Activated CD4-positive, CD25-positive, alpha-beta regulatory T cell treated with anti-CD3 and anti-CD28 coated beads, Interleukin-2, amount 50 U/mL, for 24 hours (primary cell): ENCODE measurements at places on chromosomes 13 and 19.

- no peak for ATAC-seq
Observed at GRCh38 chr19:36573895-36574720, 1.0 kb upstream of the ZNF529 start.

DNA sequence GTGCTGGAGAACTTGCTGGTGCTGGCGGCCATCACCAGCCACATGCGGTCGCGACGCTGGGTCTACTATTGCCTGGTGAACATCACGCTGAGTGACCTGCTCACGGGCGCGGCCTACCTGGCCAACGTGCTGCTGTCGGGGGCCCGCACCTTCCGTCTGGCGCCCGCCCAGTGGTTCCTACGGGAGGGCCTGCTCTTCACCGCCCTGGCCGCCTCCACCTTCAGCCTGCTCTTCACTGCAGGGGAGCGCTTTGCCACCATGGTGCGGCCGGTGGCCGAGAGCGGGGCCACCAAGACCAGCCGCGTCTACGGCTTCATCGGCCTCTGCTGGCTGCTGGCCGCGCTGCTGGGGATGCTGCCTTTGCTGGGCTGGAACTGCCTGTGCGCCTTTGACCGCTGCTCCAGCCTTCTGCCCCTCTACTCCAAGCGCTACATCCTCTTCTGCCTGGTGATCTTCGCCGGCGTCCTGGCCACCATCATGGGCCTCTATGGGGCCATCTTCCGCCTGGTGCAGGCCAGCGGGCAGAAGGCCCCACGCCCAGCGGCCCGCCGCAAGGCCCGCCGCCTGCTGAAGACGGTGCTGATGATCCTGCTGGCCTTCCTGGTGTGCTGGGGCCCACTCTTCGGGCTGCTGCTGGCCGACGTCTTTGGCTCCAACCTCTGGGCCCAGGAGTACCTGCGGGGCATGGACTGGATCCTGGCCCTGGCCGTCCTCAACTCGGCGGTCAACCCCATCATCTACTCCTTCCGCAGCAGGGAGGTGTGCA lies 587 bp downstream of the S1PR4 start:
- ATAC-seq: peak; percentile 9

DNA sequence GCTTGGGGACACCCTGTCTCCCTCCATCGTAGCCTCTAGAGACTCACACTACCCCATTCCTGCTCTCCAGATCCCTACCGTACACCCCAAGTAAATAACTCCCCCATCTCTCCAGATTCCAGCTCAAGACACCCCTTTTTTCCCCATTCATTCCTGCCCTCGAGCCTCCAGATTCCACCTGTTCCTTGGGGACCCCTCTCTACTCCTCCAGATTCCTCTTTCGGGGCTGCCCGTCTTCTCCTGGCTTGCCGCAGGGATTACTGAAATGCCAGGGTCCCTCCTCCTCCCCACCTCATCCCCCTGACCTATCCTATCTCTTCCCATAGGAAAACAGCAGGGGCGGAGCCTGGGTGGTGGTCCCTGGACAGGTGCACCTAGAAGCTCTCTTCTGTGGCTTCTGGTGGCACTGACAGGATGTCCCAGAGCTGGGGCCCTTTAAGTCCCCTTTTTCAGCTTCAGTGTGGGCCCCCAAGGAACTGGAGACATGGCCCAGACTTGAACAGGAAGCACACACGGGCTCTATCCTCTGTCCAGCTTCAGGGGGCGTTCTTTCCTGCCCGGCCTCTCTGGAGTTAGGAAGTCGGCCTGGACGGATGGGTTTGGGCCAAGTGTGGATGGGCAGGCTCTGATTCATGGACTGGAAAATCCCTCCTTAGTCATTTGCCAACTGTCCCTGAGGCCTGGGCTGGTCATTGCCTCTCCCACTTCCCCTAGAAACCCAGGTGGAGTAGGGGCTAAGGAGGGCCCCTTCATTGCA lies 1.2 kb downstream of the ZSWIM4 start:
- ATAC-seq: no peak

- ATAC-seq: no peak
Observed at GRCh38 chr13:32017474-32017873, 14.1 kb upstream of the FRY start.

- no peak for ATAC-seq
Observed at GRCh38 chr19:10086591-10087192, 575 bp downstream of the SHFL start.

DNA sequence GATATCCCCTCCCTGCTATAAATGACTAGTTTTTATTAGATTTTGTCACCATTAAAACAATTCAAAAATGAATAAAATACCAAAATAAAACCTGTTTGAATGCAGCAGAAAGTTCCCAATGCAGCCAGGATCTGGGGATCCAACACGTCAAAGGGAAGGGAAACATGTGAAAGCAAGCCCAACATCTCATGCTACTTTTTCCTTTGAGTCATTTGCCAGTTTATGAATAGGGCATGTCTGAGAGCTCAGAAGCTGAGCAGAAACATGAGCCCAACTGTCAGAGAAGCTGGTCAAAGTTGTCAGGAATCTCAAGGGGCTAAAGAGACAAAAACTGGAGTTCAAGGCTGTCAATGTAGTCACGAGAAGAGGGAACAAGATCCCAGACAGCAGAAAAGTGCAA lies 526.4 kb downstream of the KLF5 start:
- no peak for ATAC-seq

DNA sequence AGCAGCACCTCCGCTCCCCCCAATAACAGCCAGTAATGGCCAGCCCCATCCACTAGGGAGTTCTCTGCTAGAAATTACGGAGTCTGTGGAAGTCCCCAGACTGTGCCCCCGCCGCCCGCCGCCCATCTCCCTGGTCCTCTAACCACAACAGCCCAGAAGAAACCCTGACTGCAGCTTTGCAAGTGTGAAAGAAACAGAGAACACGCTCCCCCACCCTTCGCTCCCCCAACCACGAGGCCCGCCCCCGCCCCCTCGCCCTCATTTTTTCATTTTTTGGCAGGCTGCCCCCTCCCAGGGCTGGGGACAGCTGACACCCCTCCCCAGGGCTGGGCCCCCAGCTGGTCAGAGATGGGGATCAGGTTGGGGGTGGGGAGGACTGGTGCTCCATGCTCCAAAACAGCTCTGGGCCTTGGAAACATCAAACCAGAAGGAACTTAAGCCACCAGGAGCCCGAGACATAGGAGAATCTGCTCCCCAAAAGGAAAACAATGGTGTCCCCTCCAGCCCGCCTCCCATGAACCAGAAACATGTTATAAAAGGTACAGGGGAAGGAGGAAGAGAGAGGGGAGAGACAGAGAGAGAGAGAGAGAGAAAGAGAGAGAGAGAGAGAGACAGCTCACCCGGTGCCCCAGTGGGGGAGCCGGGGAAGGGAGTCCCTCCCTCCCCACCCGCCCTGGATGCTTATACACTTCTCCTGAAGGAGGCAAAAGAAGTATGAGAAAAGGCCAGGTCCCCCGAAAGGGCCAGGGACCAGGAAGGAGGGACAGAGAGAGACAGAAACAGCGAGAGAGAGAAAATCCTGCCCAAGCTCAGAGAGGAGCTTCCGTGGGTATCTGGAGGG lies 29.8 kb upstream of the ASF1B start:
- no peak for ATAC-seq
